ENCODE measurements at places on chromosomes 7 and 10.

GRCh38 chr7:80767654-80768053, 129.2 kb downstream of the CD36 start:
- no peak for DNase-seq

GRCh38 chr10:50480054-50481007, 143.4 kb downstream of the SGMS1 start:
- no peak for DNase-seq

- DNase-seq, result no peak
Observed at GRCh38 chr10:112949143-112949823, 764 bp upstream of the TCF7L2 start.

DNA sequence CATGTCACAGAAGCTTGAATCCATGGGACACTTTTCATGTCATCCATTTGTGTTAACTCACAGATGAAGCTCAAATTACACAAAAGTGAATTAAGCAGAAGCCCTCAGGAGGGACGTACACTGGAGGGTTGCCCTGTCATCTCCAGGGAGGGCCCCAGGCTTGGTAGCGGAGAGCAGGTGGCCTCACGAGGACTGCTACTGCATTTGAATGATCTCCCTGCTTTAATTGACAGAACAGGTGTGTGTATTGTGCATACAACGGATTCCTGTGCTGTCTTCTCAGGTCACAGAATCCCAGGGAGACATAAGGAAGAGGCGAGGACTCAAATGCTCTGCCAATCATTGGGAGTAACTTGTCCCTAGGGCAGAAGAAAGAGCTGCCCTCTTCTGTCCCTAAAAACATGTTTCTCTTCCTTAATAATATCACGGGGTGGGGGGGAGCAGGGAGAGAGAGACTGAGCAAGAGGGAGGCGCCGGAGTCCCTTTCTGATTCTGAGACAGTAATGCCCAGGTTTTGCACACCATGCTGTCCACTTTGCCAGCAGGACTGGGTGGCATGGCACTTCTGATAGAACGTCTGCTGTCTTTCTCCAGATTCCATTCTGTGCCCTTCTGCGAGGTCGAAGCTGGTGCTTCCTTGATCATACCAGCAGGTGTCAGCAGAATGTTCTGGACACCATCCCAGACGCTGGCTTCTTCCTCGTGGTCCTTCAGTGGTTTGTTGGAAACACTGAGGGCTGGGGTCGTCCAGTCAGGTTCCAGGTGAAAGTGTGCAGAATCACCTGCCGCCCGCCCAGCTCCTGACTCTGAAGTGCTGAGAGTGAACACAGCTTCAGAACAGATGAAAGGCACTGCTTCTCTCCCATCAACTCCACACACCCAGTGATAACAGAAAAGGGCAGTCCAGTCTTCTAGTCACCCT, 26.2 kb upstream of the RASGEF1A start:
- DNase-seq, result peak; percentile 18

DNA sequence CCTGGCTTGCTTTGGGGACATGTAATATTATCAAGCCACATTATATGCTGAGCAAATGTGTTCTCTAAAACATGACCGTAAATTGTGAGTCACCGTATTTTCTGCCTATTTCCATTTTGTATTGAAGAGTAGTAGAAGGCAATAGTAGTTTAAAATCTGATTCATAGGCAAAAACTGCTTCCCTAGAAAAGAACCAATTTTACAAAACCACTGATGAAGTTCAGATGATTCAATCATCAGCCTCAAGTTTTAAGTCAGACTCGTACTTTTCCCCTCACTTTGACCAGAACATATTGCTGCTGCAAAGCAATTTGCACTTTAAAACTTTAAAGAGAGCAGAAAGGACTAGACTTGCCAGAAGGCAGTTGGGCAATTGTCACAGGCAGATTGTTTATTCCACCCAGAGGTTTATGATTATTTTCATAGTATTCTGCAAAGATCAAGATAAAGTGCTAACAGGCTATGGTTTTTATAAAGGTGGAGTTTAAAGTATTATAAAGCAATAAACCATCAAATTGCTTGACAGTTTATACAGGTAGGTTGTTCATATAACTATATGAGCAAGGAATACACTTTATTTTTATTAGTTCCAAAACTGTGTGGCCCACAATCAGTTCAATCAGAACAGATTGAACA, 168.2 kb downstream of the ETV1 start:
- no peak for DNase-seq

GRCh38 chr7:37320140-37320847, 128.4 kb downstream of the ELMO1 start:
- no peak for DNase-seq

GRCh38 chr7:35617041-35617440, 77.9 kb downstream of the HERPUD2 start:
- no peak for DNase-seq

GRCh38 chr7:123499211-123499970, 35.0 kb downstream of the IQUB start:
- no peak for DNase-seq

GRCh38 chr7:137881607-137882260, 35.0 kb upstream of the DGKI start:
- no peak for DNase-seq

DNA sequence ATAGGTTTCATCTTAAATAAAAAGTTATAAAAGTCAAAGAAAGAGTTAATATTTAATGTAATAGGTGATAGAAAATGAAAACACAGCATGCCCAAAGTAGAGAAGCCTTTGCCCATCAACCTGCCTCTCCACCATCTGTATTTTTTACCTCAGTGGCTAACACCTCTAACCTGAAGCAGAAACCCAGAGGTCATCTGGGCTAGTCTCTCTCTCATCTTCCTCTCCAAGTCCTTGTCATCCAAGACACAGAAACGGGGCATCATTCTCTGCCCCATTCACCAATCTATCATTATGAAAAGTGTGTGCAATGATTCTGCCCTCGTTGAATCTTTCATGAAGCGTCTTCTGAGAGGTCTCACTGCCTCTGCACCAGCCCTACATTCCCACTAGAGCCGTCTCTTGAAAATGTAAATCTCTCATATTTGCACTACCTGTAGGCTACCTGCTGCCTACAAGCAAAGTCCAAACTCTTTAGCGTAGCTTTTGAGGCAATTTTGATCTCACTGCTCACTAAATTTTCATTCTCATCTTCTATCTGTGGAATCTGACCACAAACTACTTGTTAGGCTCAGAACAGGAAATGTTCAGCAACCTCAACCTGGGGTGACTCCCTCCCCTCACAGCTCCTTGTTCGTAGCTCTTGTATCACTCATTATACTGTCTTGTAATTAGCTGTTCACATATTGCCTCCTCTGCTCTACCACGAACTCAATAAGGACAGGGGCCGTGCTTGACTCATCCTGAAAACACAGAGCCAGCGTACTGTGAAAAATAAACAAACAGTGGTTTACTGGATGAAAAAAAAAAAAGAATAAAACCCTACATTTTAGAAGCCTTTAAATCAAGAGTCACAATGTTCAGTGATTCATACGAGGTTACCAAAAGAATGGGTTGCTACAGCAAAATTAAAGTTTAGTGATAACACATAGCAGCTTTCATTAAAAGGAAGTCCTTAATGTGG, 83.1 kb downstream of the CTNNA3 start:
- peak; percentile 33 for DNase-seq

Data from T-helper 9 cell (primary cell).